ENCODE measurements at places on chromosomes 6 and 20.
A peak's percentile ranks its signal among the peaks of the same experiment; 100 is the strongest.

DNA sequence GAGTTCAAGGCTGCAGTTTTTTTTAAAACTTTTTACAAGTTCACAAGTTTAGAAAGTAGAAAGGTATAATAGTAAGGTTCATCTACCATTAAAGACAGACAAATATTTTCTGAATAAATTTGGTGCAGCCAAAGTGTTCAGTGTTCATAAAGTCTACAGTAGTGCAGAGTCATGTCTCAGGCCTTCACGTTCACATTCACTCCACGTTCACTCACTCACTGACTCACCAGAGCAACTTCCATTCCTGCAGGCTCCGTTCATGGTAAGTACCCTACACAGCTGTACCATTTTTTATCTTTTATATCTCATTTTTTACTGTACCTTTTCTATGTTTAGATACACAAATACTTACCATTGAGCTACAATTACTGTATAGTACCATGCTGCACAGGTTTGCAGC lies 67.6 kb downstream of the B4GALT5 start:
- no peak for DNase-seq

DNA sequence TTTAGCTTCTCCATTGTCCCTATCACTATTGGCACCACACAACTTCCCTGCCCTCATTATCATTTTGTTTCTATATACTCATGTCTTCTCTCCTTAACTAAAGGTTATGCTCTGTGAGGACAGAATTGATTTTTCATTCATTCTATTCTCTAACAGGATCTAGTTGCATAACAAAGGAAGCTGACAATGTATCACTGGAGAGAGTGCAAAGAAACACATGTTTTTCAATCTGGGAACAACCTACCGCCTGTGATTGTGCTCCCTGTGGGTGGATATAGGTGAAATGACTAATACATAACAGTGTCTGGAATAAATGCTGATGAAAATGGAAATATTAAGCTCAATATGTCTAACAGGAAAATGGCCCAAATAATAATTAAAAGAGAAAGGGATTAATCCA lies 56.6 kb downstream of the COL12A1 start:
- no peak for DNase-seq

DNA sequence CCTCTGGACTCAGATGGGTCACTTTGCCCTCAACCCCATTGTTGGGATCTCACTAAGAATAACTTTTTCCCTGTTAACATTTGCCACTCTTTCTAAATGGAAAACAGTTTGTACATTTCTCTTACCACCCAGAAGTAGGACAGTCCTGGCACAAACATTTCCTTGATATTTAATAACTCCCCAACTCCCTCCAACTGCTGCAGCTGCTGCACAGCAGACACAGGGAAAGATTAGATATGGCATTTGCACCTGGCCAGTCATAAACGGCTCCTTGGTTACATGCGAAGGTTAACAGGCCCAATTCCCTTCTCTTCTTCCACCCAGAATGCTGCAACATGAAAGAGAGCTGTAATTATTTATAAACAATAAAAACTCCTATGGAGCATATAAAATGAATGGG lies 55.9 kb upstream of the SOX4 start:
- DNase-seq = no peak

GRCh38 chr6:140821196-140821595 lies 1311.5 kb upstream of the GJE1 start:
- no peak for DNase-seq

GRCh38 chr6:33211136-33211535 lies 2.8 kb downstream of the RING1 start:
- no peak for DNase-seq

DNA sequence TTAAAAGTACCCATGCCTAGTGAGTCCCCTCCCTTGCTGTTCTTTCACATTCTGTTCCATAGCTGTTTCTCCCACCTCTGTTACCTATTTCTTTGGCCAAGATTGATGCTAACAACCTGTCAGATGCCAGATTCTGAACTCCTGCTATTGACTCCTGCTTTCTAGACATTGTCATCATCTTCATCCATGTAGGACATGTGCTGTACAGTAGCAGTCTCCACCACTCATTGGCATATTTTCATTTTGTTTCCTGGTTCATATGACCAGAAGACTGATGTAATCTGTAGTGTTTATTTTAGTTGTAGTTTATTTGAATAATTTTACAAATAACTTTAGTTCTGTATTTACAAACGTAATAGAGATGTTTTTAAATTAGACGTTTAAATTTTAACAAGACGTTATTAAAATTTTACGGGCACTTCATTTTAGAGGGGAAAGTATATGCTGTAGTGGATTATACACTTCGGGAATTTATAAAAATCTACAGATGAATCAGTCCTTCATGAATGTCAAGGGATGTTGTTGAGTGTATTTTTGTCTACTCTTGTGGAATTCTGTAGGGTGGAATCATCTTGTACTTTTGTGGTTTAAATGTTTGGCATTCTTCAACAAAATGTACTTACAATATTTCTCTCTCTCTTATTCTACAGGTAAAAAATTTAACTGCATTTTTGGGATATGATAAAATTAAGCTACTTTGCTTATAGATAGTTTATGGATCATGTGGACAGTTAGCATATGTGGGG lies 34.1 kb downstream of the TRMT11 start:
- no peak for DNase-seq

GRCh38 chr6:13952101-13952500 lies 27.3 kb downstream of the RNF182 start:
- no peak for DNase-seq

DNA sequence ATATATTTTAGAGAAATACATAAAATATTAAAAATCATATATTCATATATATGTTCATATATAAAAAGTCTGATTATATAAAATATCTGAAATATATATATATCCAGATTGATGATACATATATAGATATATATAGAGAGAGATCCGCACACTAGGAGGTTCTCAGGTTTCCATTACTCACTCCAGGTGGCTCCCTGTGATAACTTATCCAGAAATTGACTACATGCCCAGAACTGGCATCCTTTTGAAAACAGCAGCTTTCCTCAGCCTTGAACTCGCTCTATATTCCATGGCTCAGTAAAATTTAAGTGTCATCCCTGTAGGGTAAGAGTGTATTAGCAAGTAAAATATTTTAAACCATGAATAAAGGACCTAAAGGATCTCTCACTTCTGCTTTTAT lies 206.8 kb downstream of the TINAG start:
- no peak for DNase-seq

GRCh38 chr6:228881-229651 lies 63.2 kb upstream of the DUSP22 start:
- DNase-seq = no peak

DNA sequence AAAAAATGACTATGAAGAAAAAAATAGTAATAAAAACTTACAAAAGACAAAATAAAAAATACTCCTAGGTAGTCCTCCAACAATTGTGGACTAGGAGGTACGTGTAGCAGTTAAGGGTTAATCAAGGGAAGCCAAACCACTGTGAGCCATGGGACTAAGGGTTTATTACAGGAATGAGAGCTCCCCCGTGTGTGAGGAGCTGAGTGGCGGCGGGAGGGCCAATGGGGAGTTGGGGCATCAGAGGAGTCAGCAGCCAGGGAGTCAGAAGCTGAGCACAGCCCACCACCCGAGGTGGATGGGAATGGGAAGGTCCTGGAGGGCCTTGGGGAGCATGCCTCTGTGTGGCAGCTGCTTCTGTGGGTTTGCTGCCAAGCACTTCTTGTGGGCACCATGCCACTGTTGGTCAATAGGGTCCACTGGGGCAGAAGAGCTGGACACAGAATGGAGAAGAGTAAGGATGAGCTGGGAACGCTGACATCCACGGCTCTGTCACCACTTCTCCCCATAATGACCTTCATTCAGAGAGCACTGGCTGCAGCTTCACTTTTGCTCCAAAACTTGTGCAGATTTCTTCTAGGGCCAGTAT lies 373.3 kb downstream of the CDKAL1 start:
- DNase-seq = no peak

DNA sequence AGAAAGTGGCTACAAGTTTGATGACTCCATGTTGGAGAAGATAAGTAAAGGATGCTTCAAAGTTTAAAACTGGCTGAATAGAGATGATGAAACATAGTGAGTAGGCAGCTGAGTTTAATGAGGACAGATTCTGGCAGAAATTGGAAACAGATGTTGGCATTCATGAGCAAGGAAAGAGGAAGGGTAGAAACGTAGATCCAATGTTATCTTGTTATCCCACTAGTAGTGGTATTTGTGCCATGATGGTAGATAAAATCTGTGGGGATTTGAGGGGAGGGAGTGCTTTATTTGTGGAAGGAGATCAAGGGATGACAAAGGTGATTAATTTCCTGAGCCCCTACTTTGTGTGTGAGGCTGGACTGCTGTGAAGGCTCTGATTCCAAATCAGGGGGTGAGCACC lies 69.5 kb downstream of the MRAP2 start:
- no peak for DNase-seq

- DNase-seq = no peak
Observed at GRCh38 chr6:163230901-163231300, 183.6 kb upstream of the QKI start.

DNA sequence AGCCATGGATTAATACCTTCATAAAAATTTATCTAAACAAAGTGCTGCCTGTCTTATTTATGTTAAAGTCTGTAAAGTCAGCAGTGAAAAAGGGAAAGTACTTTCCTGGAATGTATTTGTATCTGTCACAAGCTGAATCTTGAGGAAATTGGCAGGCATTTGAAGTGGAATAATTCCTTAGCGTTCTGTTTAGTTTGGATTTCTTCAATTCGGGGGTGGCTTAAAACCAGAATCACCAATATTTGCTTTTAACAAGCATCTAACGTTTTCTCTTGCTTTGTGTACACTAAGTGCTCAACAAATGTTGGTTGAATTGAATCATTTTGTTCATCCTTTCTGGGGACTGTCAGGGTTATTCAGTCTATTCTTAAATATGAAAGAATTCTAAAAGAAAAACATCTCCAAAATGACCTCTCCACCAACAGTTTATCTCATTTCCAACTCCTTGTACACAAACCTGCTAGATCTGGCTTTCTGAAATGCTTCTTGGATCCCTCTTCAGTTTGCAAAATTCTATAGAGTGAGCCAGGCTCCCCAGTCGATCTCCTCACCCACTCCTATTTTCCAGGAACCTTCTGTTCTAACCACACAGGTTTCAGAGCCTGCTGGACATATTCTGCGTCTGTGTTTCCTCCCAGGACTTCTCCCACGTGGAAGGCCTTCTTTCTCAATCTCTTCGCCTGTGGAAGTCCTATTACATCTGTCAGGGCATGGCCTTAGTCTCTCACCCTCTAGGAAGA lies 2.0 kb upstream of the NPEPL1 start:
- DNase-seq = no peak

DNA sequence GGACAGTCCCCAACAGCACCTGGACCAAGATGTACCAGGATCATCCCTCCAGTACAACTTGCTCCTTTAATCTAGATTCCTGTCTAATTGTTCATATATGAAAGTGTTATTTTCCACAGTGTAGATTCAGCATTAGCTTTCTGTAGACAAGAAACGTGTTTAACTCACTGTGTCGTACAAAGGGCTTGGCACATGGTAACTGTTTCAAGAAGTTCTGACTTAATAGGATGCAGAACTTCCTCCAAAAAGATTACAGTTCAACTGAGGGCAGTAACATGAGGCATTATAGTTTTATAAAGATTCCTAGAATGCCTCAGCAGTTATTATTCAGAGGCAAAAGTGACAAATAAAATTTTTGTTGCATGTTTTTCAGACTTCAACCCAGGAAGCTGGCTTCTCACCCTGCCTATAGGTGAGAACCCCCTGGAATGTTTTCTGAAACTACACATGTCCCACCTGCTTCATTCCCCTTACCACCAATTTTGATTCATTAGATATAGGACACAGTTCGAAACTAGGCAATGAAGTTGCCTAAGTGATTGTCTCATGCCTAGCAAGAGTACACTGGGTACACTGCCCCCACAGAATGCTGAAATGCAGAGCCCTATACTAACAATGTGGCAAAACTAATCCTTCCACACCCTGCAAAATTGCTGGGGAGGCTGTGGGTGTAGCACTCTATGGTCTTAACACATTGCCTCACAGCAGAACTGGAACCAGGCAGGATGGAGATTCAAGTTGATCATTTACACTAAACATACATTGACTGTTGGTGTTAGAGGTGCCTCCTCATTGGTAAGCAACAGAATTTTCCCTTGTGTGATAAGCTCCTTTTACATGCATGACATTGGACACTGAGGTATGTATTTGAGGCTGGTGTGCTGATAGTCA lies 22.6 kb upstream of the SH3BGRL2 start:
- DNase-seq = no peak

DNA sequence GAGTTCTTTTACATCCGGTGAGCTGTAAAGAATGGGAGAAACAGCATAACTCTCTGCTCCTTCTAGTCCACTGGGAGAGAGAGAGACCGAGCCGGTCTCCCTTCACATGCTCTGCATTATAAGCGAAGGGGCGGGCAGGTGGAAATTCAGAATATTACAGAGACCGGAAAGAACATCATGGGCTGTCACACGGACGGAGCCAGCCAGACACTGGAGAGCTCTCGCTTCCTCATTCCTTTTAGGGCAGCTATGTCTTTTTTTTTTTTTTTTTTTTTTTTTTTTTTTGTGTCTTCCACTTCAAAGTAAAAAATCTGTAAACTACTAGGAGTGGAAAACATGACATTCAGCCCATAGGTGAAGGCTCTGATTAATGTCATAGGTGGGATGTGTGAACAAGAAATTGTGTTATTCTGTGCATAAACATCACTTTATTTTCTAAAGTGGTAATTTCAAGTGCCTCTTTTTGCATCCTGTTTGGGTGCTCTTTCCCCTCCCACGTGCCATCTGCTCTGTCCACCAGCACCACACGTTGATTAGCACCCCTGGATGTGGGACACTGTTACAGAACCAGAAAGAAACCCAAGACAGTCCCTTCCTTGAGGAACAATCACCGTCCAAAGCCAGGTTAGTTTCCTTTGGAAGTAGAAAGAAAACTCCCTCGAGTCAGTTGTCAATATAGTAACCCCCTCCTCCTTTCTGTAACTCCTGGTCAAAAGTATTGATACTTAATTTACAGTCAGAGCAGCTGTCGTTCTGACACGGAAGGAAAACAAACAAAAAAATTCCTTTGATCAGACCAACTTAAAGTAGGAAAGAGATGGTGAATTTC lies at the start of gene TAGAP:
Gene TAGAP (minus strand): TSS at position 93 of the 829 bp plus-strand sequence. CDS start 845 bp downstream, outside the sequence.
- DNase-seq = peak; percentile 81

GRCh38 chr6:135196739-135197510 lies 15.8 kb downstream of the MYB start:
- DNase-seq = no peak

GRCh38 chr6:22601984-22602383 lies 32.6 kb downstream of the HDGFL1 start:
- no peak for DNase-seq

- no peak for DNase-seq
Observed at GRCh38 chr20:26135325-26136110, 438.9 kb upstream of the ZNF337 start.

GRCh38 chr20:53706466-53707370 lies 113.1 kb upstream of the ZNF217 start:
- no peak for DNase-seq

GRCh38 chr6:49766762-49767161 lies 20.3 kb downstream of the PGK2 start:
- no peak for DNase-seq
